ENCODE measurements at places on chromosomes 16 and 17. TPM values are rescaled to one million over a fixed set of nuclear protein-coding genes. Genes with fewer than 3 reads are reported as not detected.

DNA sequence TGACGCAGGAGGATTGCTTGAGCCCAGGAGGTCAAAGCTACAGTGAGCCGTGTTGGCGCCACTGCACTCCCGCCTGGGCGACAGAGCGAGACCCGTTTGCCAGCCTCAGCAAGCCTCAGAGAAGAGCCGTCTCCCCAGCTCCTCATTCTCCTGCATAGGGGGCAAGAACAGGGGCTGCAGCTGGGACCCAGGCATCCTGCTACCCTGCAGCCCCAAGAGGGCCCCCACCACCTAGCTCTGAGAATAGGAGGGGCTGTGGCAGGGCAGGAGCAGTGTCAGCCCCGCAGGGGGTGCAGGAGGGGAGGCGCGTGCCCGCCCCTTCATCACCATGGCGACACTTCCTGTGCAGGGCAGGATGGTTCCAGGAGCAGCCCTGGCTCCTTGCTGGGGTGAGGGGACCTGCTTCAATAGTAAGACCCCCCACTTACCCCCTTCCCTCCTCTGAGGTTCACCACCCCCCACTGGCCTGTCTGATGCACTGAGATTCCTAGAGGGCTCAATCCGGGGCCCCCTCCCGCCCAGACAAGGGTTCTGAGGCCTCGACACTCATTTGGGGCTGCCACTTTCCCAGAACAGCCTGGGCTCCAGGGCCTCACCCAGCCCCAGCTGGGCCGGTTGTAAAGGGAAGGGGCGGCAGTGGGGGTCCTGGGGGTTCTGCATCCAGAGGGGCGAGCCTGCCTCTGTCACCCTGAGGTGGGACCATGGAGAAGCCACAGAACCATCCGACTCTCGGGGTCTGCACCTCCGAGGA, 20.2 kb downstream of the VASN start:
- no peak for DNase-seq

LRRC37A gene
- 2.5 TPM for total RNA-seq

GRCh38 chr16:87713451-87714229, 52.1 kb downstream of the KLHDC4 start:
- DNase-seq: peak; percentile 42

- DNase-seq: no peak
Measured at GRCh38 chr17:59846394-59847165, 46.2 kb downstream of the TUBD1 start.

MYL4 gene
- total RNA-seq: not detected

DNA sequence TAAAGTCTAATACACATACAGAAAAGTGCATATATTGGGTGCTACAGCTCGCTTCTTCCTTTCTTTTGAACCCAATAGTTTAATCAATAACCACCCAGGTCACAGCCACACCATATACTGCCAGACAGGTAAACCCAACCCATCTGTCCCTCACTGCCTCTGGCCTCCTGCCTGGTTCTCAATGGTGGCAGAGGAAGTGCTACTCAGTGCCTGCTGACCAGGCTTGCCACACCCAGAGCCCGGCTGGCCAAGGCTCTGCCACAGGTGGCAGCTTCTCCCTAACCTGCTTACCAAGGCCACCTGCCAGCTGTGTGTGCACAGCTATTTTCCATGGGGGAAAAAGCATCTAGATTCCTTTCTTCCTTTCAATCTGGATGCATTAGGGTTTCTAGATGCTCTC, 584 bp downstream of the PMP22 start:
- no peak for DNase-seq

MFAP4 gene
- total RNA-seq: not detected

- peak; percentile 64 for DNase-seq
Measured at GRCh38 chr17:45316434-45317110, at the start of gene MAP3K14. TSS of gene MAP3K14 (minus strand) at chr17:45317020. CDS start at chr17:45290745, 26,275 bp downstream.

DNA sequence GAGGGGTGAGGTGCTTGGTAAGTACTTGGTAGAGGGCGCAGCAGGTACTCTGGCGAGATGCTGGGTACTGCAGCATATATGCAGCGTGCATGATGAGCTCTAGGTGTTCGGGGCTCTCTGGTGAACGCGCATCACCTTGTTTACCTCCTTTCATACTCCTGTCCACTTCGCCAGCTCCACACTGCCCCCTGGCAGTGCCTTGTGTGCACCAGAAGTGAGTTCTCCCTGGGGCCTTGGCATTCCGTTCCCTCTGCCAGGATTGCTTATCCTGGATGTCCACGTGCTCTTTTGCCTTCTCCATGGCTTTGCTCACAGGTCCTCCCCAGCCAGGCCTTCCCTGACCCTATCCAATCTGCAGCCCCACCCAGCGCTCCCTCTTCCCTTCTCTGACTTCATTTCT, 154.2 kb downstream of the MRM1 start:
- DNase-seq: peak; percentile 62

DNA sequence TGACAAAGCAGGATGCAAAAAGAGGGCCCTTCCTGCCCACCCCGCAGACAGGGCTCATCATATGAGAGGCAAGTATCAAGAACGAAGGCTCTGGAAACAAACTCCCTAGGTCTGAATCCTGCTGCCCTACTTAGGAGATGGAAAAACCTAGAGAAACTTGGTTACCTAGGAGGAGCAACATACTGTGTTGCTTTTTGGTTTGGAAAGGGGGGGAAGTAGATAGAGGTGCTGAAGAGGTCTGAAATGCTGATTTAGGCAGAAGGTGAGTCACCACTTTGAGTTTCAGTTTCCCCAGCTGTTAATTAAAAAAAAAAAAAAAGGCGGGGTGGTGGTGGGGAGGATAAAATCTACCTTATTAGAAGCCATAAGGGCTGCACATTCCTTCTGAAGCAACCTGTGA, 1.5 kb downstream of the N4BP1 start:
- DNase-seq: peak; percentile 64

DNA sequence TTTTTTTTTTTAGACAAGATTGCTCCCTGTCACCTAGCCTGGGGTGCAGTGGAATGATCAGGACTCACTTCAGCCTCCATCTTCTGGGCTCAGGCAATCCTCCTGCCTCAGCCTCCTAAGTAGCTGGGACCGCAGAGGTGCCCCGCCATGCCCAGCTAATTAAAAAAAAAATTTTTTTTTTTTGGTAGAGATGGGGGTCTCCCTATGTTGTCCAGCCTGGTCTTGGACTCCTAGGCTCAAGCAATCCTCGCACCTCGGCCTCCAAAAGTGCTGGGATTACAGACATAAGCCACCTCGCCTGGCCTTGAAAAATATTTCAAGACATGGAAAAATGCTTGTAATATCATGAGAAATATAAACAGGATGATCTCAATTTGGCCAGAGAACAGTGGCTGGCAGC, 42.9 kb downstream of the HAPSTR1 start:
- no peak for DNase-seq

CCL13 gene
- total RNA-seq: not detected

NETO2 gene
- 20.6 TPM for total RNA-seq

DNA sequence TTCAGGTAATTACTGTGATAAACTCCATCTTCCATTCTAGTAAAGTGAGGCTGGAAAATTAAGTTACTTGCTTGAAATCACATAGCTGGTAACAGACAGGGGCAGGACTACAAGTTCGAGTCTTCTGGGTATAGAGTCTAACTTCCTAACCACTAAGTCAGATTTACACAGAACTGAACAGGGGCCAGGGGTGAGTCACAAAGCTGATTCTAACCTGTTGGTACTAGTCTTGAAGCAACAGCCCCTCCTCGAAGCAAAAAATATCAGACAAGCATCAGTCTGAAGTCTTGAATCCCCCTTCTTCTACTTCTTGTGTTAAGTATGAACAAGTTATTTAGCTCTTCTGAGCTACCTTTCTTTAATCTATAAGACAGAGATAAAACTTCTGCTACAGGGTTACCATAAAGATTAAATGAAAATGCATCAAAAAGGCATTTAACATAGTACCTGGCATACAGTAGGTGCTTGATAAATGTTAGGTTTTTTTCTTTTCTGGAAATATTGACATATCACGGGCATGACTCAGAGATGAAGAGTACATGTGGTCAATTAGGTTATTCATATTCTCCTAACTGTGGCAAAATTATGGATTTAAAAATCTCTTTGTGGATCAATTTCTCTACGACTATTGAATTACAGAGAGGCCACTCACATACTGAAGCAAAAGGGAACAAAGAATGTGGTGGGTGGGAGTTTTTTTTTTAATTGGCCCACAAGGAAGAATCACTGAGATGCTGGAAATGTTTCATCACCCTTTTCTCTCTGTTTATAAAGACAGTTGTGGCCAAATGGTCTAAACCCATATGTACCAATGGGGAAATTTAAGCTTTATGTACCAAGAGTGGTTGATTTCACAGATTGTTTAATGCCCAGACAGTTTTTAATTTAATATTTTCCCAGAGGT, 266.9 kb upstream of the DYNLRB2 start:
- DNase-seq: no peak

DNA sequence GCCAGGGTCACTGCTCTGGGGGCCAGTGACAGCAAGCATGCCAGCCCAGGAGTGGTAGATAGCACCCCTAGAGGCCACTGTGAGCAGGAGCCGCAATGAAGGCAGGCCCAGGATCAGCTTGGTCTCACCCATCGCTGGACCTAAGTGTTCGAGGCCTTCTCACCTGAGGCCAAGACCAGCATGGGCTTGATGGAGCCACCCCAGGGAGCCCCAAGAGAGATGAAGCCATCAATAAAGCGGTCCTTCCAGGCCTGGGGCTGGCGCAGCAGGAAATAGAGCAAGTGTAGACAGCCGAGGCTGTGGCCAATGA, 1.8 kb downstream of the LCAT start:
- DNase-seq: no peak

KRT39 gene
- not detected for total RNA-seq

- no peak for DNase-seq
Measured at GRCh38 chr16:86783636-86784626, 205.6 kb downstream of the FOXL1 start.

- no peak for DNase-seq
Measured at GRCh38 chr17:43020030-43020621, 2.1 kb downstream of the VAT1 start.

DNA sequence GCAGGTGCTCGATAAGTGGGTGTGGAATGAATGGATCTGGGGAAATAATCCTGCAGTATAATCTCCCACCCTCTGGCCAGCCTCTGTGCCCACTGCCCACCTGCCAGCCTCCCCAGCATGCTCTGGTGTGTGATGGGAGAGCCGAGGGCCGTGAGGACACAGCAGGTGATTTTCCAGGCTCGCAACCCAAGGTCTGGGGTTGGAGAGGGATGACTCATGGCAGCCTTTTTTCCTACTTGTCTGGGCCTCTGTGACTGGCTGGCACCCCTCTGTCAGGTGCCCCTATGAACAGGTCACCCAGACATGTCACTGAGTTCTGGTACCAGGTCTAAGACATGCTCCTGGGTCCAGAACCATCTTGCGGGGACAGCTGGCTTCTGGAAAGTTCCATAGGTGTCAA, 385.7 kb upstream of the TNRC6C start:
- DNase-seq: no peak

- DNase-seq: no peak
Measured at GRCh38 chr16:70428178-70428998, 10.5 kb downstream of the ST3GAL2 start.

ZNF469 gene
- total RNA-seq: 1.7 TPM

DNA sequence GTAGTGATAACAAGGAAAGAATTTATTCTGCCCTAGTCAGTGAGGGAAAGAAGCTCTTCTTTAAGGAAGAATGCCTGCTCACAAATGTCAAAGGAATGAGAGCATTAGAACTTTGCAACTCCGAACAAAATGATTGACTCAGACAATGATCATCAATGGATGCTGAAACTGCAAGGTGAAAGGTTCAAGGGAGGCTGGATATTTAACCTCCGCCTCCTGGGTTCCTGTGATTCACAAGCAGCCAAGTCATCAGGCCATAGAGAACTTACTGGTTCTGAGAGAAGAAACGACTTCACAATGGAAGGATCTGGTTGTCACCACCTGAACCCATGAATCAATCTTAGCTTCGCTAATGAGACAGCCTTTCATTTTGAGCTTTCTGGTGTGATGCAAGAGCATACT, 16.0 kb upstream of the SCNN1B start:
- no peak for DNase-seq

- DNase-seq: no peak
Measured at GRCh38 chr16:11634312-11634711, 33.9 kb upstream of the SNN start.

DNA sequence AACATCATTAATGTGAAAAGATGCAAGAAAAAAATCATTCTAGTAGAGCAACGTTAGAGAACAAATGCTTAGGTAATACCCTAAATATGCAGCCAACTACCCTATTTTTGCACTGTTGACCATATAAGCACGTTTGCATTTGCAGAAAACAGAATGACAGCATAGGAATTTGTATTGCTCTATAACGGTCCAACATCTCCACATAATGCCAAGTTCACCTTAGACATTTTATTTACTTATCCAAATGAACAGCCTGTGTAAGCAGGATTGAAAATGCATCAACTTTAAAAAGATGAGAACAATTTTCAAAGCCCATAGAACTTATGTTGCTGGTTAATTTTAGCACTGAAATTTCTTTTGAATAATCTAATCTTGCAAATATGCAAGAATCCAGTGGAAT, 19.1 kb upstream of the RSL1D1 start:
- DNase-seq: no peak

DNA sequence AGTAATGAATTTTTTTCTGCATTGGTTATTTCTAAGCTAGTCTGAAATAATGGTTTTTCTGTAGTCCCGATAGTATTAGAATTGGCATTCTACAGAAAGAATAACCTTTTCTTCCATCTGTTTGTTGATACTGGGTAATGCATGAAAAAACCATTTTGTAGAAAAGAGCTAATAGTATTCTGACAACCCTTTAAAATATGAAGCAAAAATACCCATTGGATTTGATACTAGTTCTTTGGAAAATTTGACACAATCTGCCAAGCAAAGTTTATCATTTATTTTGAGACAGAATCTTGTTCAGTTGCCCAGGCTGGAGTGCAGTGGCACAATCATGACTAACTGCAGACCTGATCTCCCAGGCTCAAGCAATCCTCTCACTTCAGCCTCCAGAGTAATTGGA, 366.8 kb upstream of the MON1B start:
- DNase-seq: no peak

KRTAP16-1 gene
- not detected for total RNA-seq

CHAD gene
- total RNA-seq: not detected

GRCh38 chr16:78775161-78775561, 675.7 kb downstream of the WWOX start:
- no peak for DNase-seq

- no peak for DNase-seq
Measured at GRCh38 chr16:12617401-12617819, 186.3 kb downstream of the CPPED1 start.

- DNase-seq: no peak
Measured at GRCh38 chr17:34776456-34777443, 184.5 kb downstream of the CCT6B start.

DNA sequence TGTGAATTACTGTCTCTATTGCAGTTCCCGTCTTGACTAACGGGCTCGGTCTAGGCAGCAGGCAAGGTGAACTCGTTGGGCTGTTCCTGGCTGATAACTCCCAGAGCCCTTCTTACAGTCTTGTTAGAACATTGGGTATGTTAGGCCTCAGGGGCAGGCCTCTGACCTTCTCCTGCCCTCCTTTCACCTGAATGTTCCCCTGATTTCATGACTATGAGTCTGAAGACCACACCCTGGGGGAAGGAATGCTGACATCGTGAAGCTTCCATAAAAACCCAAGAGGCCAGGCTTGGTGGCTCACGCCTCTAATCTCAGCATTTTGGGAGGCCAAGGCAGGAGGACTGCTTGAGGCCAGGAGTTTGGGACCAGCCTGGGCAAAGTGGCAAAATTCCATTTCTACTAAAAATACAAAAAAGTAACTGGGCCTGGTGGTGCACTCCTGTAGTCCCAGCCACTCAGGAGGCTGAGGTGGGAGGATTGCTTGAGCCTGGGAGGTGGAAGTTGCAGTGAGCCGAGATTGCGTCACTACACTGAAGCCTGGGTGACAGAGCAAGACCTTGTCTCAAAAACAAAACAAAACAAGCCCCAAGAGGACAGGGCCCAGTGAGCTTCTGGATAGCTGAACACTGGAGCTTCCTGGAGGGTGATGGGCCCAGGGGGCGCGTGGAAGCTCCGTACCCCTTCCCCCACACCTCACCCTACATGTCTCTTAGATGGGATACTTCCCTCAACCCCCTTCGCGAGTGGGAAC, 47.8 kb upstream of the FBXO47 start:
- DNase-seq: no peak

All from CD8-positive, alpha-beta memory T cell (primary cell).